ENCODE measurements at places on chromosomes 16 and 17.

- no peak for DNase-seq
These were observed 37.5 kb downstream of the SPECC1 start for GRCh38 chr17:20046629-20047028.

GRCh38 chr16:35181422-35182030 lies 1722.1 kb downstream of the TP53TG3F start:
- no peak for DNase-seq

- peak; percentile 79 for DNase-seq
These were observed 818 bp upstream of the NRN1L start for GRCh38 chr16:67883872-67884261.

- no peak for DNase-seq
These were observed 85.9 kb downstream of the SNX29 start for GRCh38 chr16:12062343-12063003.

- no peak for DNase-seq
These were observed 574 bp downstream of the MPP3 start for GRCh38 chr17:43832168-43832975.

GRCh38 chr17:32927724-32928585 lies at the start of gene TMEM98:
TSS of gene TMEM98 (plus strand) at chr17:32928153. CDS start at chr17:32931529, 3,376 bp downstream.
- DNase-seq, result peak; percentile 65

GRCh38 chr17:59638553-59638952 lies 18.9 kb downstream of the CLTC start:
- DNase-seq, result no peak

- DNase-seq, result peak; percentile 77
These were observed 196.9 kb downstream of the SPECC1 start for GRCh38 chr17:20206068-20206467.

- DNase-seq, result no peak
These were observed 1.4 kb downstream of the HIRIP3 start for GRCh38 chr16:29993903-29994599.

GRCh38 chr16:9238346-9238745 lies 146.9 kb downstream of the HAPSTR1 start:
- DNase-seq, result no peak

DNA sequence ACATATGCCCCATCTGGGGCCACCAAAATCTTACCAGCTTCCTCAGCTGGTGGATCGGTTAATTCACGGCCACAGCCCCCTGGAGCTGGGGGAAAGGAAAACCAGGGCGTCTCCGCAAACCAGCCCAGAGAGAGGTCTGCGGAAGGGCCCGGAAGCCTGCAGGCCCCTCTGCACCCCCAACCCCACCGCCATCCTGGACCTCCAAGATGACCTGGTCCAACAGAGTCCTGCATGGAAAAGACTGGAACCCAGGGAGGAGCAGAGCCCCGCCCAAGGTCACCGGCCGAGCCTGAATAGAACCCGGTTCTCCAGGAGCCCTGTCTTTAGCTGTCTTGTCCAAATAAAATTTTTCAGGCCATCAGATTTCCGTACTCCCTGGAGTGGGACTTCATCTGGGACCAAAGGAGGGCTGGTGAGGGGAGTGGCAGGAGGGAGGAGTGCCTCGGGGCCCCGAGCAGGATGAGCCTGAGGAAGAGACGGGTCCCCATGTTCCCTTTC lies 37.4 kb upstream of the NDRG4 start:
- DNase-seq, result no peak

DNA sequence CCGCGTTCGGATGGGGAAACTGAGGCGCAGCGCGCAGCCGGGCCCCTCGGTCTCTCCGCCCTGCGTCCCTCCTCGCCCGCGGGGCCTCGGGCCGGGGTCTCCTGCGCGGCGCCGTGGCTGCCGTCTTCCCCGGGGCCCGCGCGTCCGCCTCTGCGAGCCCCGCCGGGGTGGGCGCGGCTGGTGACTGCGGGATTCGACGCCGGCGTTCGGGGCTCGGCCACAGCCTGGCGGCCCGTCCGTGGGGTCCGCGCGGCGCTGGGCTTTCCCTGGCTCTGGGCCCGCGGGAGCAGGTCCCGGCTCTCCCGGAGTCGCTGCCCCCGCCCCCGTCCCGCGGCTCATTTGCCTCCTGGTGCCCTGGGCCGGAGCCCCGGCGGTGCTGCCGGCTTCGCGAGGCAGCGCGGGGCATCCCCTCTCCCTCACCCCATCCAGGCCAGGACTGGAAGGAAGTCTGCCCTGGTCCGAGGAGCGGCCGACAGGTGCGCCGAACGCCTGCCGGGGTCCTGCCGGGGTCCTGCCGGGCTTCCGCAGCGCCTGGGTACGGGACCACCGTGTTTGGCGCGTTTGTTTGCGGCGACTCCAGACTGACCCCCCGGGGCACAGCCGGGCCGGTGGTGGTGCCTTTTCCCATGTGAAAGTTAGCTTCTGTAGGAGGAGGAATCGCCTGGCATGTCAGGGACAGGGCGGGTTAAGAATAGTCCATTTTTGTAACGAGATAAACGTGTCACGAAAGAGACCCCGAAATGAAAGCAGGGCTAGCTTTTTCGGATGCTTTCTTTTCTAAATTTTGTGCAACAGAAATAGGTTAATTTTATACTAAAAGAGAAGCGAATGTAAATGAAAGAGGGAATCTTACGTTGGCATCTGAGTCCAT lies 671 bp downstream of the CHMP6 start:
- DNase-seq, result peak; percentile 53

GRCh38 chr17:62882284-62882683 lies 74.2 kb upstream of the MARCHF10 start:
- peak; percentile 18 for DNase-seq

DNA sequence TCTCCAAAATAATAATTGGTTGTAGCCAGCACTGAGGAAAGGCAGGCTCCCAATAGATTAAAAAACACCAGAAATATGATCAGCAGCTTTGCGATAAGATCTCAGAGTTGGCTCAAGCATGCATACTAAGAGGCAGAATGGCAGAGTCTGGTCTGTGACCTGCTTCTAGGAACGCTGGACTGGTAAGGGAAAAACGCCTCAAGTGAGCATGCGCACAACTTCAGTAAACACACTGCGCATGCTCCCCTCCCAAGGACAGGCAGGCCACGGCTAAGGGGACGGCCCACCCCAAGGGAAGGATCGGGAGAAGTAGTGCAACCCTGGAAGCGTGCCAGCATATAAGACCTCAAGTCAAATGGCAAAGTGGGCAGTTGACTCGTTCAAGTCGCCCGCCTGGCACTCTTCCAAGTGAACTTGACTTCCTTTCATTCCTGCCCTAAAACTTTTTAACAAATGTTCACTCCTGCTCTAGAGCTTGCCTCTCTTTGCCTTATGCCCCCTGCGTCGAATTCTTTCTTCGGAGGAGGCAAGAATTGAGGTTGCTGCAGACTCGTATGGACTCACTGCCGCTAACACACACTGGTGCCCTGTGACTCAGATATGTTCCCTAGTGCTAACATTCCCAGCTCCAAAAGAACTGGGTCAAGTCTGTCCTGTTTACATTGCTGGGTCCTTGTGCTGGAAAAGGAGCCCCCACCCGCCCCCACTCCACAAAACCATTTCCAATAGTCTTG lies 22.4 kb upstream of the PRM1 start:
- no peak for DNase-seq

GRCh38 chr16:67029254-67030096 lies 526 bp downstream of the CBFB start:
- DNase-seq, result peak; percentile 82

- DNase-seq, result peak; percentile 32
These were observed 13.6 kb downstream of the CARHSP1 start for GRCh38 chr16:8855051-8855786.
